Activated CD8-positive, alpha-beta memory T cell treated with anti-CD3 and anti-CD28 coated beads, Interleukin-2, amount 10 ng/mL, durations not matched to agents 7 days and 5 days (primary cell): ENCODE measurements at places on chromosomes 7 and 10. TPM values are rescaled to one million over a fixed set of nuclear protein-coding genes. Genes with fewer than 3 reads are reported as not detected.

DNA sequence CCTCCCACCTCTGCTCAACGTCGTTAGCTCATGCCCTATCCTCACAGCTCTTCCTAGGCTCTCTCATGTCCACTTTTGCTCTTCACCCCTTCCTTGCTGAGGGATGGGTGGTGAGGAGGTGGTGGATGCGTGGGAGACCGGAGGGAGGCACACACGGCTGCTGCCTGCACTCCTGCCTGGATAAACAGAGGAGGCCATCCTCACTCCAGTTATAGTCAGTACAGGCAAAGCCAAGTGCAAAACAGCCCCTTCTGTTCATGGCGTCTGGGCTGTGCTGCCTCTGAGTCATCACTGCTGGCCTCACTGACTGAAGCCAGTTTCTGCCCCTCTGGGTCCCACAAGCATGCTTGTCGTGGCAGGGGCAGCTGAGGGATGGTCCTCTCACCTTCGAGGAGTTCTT is 31.9 kb upstream of the LRRC4 start:
- no peak overlapping the region for H3K27ac ChIP-seq
- no peak for DNase-seq
- H3K4me1 ChIP-seq, result peaks cover 25% of the 10 kb centered on the region
- no peaks in the 10 kb centered on the region for H3K27me3 ChIP-seq
- H3K4me3 ChIP-seq, result no peak overlapping the region
- peaks cover 2% of the 10 kb centered on the region for H3K36me3 ChIP-seq

Gene ADAM12
- not detected for total RNA-seq

DNA sequence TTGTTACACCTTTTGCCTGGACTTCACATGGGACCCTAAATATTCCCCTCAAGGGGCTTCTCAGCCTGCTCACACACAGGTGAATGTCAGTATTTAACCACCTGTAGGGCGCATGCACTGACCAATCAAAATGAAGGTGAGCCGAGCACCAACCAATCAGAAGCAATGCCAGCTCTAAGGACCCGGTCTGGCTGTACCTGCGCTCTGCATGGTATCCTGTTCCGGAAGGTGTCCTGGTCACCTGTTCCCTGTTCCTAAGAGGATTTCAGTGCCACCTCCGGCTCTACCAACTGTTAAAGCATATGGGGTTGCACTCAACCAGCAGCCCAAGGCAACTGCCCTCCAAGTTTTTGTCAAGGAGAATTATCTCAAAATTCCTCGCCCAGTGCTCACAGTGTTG is 18.4 kb upstream of the CALN1 start:
- H3K36me3 ChIP-seq, result no peaks in the 10 kb centered on the region
- H3K4me1 ChIP-seq, result no peaks in the 10 kb centered on the region
- no peaks in the 10 kb centered on the region for H3K27me3 ChIP-seq
- H3K4me3 ChIP-seq, result no peak overlapping the region
- H3K27ac ChIP-seq, result no peak overlapping the region
- DNase-seq, result no peak

GRCh38 chr7:26624839-26625238 is 239.6 kb downstream of the SKAP2 start:
- no peak overlapping the region for H3K4me3 ChIP-seq
- peaks cover 5% of the 10 kb centered on the region for H3K27me3 ChIP-seq
- no peak for DNase-seq
- H3K27ac ChIP-seq, result no peak overlapping the region

GRCh38 chr10:25101461-25102146 is 73.2 kb upstream of the GPR158 start:
- no peak for DNase-seq
- H3K36me3 ChIP-seq, result no peaks in the 10 kb centered on the region
- no peaks in the 10 kb centered on the region for H3K4me1 ChIP-seq
- H3K27ac ChIP-seq, result no peak overlapping the region
- H3K4me3 ChIP-seq, result no peak overlapping the region

DNA sequence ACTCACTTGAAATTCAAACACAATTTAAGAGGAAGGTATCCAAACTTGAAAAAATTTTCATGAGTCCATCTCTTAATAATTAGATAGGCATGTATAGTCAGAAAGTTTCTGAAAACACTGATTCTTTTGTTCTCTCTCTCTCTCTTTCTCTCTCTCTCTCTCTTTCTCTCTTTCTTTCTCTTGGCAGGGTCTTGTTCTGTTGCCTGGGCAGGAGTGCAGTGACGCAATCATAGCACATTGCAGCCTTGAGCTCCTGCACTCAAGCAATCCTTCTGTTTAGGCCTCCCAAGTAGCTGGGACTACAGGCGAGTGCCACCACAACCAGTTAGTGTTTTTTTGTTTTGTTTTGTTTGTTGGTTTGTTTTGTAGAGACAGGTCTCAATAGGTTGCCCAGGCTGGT is 59.3 kb downstream of the PRTFDC1 start:
- no peaks in the 10 kb centered on the region for H3K27me3 ChIP-seq
- DNase-seq, result no peak
- peaks cover 55% of the 10 kb centered on the region for H3K4me1 ChIP-seq
